Endodermal cell (in vitro differentiated cells): ENCODE measurements at places on chromosomes 6 and 20. TPM values are rescaled to one million over a fixed set of nuclear protein-coding genes. Genes with fewer than 3 reads are reported as not detected.

- H3K36me3 ChIP-seq, result no peaks in the 10 kb centered on the region
- no peaks in the 10 kb centered on the region for H3K27me3 ChIP-seq
- no peak overlapping the region for H3K27ac ChIP-seq
- no peak overlapping the region for H3K4me3 ChIP-seq
These were observed 23.4 kb upstream of the SCGN start for GRCh38 chr6:25628471-25629197.

DNA sequence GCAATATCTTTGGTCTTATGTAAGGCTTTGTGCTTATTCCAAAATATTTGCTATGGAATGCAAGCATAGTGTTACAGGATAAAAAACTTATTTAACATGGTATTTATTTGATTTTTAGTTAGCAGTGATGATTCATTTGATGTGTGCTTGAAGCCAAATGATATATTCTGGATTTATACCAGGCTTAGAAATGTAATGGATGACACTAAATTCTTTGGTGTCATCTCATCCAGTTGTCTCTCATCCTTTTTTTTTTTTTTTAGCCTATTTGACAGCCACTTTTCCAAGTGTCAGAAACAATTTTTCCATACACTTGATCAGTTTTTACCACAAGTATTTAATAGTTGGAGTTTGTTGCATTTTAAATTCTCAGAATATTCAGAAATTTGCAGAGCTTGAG, 515.3 kb downstream of the CDKAL1 start:
- H3K27ac ChIP-seq, result no peak overlapping the region
- DNase-seq, result no peak
- no peak overlapping the region for H3K4me3 ChIP-seq
- no peaks in the 10 kb centered on the region for H3K36me3 ChIP-seq

- no peak overlapping the region for H3K27ac ChIP-seq
- no peaks in the 10 kb centered on the region for H3K36me3 ChIP-seq
- no peak overlapping the region for H3K4me3 ChIP-seq
- no peaks in the 10 kb centered on the region for H3K4me1 ChIP-seq
- H3K27me3 ChIP-seq, result no peaks in the 10 kb centered on the region
These were observed 410.7 kb upstream of the RUNX2 start for GRCh38 chr6:44917430-44917829.

DNA sequence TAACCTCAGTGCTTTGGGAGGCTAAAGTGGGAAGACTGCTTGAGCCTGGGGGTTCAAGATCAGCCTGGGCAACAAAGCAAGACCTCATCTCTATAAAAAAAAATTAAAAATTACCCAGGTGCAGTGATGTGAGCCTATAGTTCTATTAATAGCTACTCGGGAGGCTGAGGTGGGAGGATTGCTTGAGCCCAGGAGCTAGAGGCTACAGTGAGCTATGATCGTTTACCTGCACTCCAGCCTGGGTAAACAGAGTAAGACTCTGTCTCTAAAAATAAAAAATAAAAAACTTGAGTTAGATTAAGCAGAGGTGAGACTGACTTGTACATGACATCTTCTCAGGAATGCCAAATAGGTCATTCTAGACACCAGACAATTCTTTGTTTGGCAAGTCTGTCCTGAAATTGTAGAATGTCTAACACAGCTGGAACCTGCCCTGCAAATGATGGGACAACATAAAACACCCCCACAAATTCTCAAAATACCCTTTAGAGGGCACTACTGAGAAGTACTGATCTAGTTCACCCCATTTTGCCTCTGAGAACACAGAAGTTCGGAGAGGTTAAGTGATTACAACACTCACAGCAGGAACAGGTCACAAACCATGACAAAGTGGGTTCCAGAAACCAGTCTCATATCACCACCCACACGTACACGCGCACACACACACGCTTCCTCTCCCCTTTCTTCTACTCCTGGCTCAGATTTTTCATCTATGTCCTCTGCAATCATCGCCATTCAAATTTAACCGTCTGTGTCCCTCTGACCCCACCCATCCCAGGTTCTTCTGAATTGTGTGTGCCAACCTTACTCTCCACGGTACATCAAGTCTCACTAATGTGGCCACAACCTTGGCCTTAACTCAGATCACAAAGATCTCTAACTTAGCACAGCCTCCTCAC, 38.3 kb downstream of the ARHGAP18 start:
- no peaks in the 10 kb centered on the region for H3K27me3 ChIP-seq
- H3K36me3 ChIP-seq, result no peaks in the 10 kb centered on the region
- no peaks in the 10 kb centered on the region for H3K4me1 ChIP-seq

DNA sequence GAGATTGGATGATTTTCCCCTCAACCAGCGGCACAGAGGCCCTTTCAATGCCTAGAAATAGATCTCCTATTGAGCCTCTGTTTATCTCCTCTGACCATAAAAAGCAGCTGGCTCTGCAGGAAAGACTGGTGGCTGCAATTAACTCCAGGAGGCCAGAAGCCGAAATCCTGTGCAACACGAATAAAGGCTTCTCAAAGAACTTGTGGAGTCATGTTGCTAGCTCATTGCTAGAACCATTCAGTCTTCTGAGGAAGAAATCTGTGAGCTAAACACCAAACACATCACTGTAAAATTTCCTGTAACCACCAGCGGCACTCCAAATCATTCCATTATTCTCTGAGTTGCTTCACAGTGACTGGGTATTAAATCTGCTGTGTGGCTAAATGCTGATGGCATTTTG, 49.1 kb upstream of the TPD52L1 start:
- DNase-seq, result no peak
- no peaks in the 10 kb centered on the region for H3K4me1 ChIP-seq
- H3K27me3 ChIP-seq, result peaks cover 12% of the 10 kb centered on the region
- H3K36me3 ChIP-seq, result no peaks in the 10 kb centered on the region
- no peak overlapping the region for H3K4me3 ChIP-seq

SLC22A3 gene
- total RNA-seq, result 3.1 TPM in 2 replicates
